ENCODE measurements at places on chromosomes 1 and 21.

DNA sequence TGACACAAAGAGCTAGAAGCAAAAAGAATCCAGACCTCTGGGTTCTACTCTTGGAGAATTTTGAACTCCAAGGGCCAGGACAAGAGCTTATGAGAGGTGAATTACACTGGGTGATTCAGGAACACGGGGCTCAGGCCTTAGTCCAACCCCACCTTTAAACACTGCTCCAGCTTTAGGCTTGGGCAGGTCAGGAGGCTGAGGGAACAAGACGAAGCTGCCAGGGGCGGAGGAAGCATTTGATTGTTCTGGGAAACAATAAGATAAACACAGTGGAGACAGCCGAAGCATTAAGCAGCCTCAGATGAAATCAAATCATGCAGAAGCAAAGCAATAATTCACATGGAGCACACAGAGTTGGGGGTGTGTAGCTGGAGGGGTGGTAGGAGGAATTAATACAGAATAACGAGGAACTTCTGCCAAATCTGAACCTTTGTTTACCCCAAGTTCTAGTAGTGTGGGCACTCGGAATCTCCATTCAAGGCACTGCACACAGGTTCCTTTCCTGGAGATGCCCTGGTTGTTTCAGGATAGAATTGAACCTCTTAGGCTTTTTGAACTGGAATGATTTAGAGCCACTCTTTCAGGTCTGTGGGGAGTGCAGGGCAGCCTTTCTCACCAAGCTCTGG lies 93.2 kb downstream of the PLXNA2 start:
- DNase-seq, result no peak

DNA sequence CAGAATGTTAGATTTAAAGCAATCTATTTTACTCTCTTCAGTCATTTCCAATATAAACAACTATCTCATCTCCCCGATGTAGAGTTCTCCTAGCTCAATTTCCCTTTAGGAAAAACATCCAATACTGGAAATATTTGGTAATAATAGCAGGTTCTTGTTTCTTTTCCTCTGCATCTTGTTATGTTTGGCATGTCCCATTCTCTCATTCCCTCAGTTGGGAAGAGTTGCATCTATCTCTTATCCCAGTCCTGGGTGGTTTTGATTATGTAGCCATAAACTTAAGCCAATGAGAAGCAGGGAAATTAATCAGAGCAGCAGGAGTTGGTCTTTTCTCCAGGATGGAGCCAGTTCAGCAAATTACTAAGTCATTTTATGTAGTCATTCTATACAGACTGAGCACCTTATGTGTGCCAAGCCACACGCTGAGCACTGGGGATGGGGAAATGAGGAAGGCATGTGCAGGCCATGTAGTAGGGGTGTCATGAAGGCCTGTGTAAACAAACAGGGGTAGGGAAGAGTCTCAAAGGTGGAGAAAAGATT lies 418.2 kb upstream of the NFIA start:
- no peak for DNase-seq

- no peak for DNase-seq
Measured at GRCh38 chr1:193538003-193538354, 351.6 kb upstream of the B3GALT2 start.

DNA sequence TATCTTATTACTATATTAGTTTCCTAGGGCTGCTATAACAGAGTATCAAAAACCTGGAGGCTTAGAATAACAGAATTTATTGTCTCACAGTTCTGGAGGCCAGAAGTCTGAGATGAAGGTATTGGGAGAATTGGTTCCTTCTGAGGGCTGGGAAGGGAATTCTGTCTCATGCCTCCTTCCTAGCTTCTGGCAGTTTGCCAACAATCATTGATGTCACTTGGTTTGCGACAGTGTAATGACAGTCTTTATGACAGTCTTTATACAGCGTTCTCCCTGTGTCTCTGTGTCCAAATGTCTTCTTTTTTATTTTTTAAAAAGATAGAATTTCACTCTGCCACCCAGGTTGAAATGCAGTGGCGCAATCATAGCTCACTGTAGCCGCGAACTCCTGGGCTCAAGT lies 15.8 kb upstream of the CENPF start:
- DNase-seq, result no peak

DNA sequence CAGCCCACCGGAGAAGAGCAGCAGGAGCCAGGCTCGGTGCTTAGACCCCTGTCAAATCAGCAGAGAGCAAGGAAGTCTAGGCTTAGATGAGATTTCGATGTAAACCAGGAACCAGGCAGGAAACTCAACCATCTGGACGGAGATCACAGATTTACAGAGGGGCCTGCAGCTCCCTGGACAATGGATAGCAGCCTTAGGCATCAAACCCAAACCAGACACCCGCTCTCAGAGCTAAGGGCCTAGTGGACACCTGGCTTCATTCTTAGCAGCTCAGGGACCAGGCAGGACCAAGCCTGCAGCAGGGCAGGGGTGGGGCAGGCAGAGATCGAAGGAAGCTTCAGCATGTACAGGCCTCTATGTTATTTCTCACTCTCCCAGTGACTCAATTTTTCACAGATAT lies 127.8 kb upstream of the FMN2 start:
- no peak for DNase-seq

DNA sequence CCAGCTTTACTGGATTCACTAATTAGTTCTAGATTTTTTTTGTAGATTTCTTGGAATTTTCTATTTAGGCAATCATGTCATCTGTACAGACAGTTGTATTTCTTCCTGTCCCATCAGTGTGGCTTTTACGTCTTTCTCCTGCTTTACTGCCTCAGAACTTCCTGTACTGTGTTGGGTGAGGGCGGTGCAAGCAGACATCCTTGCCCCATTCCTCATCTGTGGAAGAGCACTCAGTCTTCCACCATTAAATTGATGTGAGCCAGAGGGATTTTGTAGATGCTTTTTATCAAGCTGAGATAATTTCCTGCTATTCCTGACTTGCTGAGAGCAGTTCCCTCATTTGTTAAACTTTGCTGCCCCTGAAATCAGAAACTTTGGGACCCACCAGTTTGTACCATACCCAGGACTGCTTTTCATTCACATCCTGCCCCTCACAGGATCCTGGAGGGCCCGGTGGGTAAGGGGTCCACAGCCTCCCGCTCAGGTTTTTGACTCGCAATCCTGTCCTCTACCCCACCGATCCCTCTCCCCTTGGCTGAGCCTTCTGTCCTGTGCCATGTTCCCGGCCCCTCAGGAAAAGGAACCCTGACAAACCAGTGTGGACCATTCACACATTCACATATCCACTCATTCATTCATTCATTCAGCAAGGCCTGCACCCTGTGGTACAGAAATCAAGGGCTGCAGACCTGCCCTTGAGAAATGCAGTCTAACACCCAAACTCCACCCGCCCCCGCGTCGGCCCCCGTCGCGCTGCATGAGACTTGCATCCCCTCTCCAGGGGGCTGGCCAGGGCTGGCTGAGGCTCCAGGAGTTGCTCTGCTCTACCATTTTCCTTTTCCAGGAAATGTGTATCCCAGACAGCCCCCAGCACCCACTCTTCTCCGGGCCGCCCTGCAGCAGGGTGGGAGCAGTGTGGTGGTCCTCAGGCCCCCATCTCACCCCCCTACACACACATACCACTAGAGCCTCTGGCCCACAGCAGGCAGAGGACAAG lies 246.5 kb upstream of the VAMP3 start:
- DNase-seq, result no peak

- no peak for DNase-seq
Measured at GRCh38 chr1:219161371-219161770, 12.3 kb upstream of the LYPLAL1 start.

- DNase-seq, result no peak
Measured at GRCh38 chr1:77741316-77741715, 18.3 kb downstream of the USP33 start.

DNA sequence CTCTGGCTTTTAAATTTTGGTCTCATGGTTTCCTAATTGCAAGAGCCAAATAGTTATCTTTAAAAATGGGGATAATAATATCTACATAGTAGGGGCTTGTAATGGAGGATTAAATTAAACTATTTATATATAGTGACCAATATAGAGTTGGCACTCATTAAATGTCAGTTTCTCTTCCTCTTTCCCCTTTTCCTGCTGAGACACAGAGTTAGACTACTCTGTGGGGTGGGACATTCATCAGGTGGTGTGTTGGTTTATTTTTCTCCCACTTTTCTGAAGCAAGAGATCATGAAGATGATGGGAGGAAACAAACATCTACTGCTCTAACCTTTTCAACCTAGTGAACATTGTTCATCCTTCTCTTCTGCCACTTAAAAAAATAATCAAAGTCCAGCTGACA lies 17.3 kb upstream of the RAP1A start:
- DNase-seq, result no peak

GRCh38 chr1:64969305-64970046 lies 3.1 kb upstream of the JAK1 start:
- no peak for DNase-seq

GRCh38 chr1:154614901-154615300 lies 6.9 kb upstream of the ADAR start:
- DNase-seq, result no peak

GRCh38 chr1:119489201-119489600 lies 17.8 kb upstream of the HSD3B1 start:
- no peak for DNase-seq

- no peak for DNase-seq
Measured at GRCh38 chr1:241902391-241903065, 54.5 kb downstream of the EXO1 start.

DNA sequence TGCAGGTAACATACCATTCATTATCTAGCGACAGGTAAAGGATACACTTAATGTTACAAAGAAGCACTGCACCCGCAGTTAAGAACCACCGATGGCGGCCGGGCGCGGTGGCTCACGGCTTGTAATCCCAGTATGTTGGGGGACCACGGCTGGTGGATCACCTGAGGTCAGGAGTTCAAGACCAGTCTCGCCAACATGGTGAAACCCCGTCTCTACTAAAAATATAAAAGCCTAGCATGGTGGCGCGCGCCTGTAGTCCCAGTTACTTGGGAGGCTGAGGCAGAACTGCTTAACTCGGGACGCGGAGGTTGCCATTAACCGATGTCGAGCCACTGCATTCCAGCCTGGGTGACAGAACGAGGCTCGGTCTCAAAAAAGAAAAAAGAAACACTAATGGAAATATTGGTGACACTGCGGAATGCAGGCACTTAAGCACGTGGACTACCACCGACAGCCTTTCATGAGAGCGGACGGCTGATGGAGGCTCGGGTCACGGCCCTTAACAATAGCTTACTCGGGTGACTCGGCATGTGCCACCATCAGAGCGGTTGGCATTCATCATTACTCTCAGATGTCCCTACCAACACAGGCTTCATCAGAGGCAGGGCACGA lies 542 bp downstream of the GAS5 start:
- no peak for DNase-seq

DNA sequence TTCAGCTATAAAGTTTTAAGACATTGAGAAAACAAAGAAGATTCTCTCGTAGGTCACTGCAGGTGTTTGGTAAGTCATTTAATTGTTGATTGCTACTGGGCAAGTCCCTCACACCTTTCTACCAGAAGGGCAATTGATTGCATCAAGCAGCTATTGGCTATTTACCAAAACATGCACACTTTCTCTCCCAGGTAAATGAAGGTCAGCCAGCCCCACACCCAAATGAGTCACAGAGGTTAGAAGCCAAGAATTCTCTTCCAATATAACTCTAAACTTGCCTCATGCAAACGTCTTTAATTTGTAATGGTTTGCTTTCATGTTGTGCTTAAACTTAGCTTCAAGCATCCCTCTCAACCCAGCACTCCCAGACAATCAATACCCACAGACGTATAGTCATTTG lies 475.3 kb upstream of the ADGRL2 start:
- no peak for DNase-seq

DNA sequence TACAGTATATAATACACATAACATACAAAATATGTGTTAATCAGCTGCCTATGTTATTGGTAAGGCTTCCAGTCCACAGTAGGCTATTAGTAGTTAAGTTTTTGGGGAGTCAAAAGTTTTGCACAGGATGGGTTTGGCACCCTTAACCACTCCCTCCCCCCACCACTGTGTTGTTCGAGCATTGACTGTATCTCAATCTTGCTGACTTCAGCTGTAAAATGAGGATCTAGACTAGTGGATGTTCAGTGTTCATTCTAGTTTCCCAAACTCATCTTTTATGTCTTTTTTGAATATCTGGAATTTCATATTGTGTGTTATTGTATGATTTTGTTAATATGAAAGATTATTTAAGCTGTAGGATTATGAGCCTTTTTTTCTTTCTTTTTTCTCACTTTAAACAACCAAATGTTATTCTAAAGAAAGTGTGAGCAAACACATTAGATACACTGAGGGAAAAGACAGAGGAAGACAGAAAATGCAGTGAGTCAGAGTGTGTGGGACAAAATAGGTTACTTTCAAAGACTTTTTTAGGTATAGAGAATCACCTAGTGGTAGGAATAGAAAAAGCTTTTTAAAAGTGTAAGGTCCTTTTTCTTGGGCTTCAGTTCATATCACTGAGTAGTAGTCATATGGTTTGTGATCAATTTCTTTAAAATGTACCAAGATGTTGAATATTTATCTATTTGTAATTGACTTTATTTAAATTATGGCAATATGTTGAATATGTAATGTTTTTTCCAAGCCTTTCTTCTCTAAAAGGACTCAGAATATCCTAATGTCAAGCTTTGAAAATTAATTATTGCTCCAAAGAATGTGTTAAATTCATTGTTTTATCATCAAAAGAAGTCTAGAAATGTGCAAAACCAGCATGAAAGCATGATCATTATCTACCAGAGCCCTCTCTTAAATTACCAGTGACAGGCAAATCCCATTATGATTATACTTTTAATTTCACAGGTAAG lies 17.9 kb upstream of the CENPF start:
- DNase-seq, result no peak

- DNase-seq, result no peak
Measured at GRCh38 chr1:169860187-169860586, 33.5 kb downstream of the SCYL3 start.

DNA sequence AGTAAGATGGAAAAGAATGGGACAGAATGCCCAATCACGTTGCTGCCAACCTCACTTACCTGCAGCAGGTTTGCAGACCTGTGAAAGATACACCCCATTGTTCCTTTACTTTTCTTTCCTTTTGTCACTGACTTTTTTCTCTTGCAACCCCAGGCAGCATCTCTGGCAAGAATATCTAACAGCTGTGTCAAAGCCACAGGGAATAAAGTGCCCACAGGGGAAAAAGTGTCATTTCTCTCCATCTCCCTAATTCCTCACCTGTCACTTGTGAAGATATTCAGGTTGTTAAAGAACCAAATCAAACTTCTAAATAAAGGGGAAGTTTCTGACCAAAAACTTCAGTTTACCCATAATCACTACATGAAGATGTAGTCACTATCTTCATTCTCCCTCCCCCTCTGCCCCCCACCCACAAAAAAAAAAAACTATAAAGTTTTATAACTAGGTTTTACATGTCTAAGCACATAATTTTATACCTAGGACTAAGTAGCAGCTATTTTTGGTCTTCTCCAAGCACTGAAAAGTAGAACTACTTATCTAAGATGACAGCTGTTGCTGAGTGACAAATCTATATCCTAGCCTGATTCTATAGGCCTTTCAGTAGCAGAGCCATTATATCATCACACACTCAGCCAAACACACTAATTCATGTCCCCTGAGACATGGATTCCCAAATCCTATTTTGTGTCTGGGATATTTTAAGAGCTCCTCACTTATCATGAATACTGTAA lies 54.9 kb downstream of the TBX15 start:
- DNase-seq, result no peak

DNA sequence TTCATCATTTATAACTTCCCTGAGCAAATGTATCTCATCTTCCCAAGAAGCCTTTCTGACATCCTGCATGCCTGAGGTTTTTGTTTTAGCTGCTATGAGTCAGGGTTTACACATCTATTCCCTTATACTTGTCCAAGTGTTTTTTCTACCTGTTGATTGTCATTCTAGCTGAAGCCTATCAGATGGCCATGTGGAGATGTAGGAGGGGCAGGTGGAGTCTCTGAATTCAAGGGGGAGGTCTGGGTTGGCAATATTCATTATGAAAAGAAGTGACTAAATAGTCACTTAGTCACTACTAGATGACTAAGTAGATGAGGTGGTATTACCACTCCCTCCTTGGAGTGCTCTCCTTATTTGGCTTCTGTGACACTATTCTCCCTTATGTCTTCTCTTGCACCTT lies 52.4 kb downstream of the XCL1 start:
- no peak for DNase-seq

All from globus pallidus (tissue), 1 donor.